Cardiac fibroblast (primary cell): ENCODE measurements at places on chromosomes 4 and X.
A peak's percentile ranks its signal among the peaks of the same experiment; 100 is the strongest.

- DNase-seq = no peak
Measured at GRCh38 chrX:153865685-153866084, 20.3 kb downstream of the L1CAM start.

- no peak for DNase-seq
Measured at GRCh38 chr4:89140168-89140759, 28.9 kb downstream of the TIGD2 start.

DNA sequence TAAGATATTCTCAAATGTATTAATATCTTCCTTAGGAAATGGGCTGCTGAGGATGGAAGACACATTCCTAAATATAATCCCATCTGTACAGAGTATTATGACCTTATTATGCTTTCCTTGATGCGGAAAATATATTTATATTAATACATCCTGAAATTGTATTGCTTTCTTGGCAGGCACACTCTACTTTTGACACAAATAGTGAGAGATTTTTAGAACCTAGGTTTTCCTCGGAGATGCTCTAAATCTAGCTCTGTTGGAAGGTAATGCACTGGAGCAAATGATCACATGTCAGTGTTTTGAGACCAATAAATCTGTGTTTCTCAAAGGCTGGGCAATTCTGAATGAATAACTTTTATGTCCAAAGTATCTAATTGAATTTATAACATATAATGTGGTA is 94.3 kb upstream of the MAGEC2 start:
- DNase-seq = no peak

GRCh38 chr4:87458913-87459312 is 36.5 kb downstream of the NUDT9 start:
- DNase-seq = no peak

GRCh38 chr4:138845054-138845453 is 170.5 kb upstream of the NOCT start:
- DNase-seq = no peak

- DNase-seq = no peak
Measured at GRCh38 chr4:84235126-84235944, 263.8 kb downstream of the NKX6-1 start.

DNA sequence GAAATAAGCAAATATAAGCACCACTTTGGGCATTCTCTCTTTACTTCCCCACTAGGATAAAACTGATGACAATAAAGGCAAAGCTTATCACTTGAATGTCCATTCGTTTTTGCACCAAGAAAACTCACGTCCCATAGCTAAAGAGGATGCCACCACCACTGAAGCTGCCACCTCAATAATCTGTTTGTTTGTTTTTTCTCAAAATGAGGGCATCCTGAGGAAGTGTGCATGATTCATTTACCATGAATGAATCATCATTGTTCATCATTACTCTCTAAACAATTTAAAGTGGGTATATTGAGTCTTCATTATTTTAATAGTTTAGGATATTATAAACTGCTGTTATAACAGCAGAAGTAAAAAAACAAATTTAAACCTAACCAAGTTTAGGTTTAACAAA is 168.2 kb downstream of the DCTD start:
- no peak for DNase-seq

GRCh38 chr4:1862055-1862911 is 6.3 kb upstream of the LETM1 start:
- no peak for DNase-seq

- peak; percentile 15 for DNase-seq
Measured at GRCh38 chr4:103012551-103012950, 7.0 kb downstream of the SLC9B1 start.

DNA sequence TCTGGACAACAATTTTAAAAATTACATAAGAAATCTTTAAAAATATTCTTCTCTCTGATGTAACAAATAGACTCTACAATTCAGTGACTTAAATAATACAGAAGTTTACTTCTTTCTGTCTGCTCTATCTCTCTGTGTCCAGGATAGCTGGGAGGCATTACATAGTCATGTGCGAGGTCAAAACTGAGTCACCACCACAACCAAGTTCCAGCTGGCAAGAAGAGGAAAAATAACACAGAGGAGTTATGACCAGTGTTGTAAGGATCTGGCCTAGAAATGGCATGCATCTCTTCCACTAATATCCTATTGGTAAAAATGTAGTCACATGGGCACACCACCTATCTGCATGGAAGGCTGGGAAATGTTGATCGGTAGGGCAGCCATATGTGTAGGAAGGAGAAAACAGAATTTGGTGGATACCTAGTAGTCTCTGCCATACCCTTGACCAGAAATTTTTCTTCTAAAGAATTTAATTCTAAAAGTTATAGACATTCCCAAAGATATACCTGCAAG is 39.4 kb upstream of the WDFY3 start:
- DNase-seq = peak; percentile 89

GRCh38 chr4:124839786-124840390 is 127.4 kb upstream of the ANKRD50 start:
- DNase-seq = no peak

DNA sequence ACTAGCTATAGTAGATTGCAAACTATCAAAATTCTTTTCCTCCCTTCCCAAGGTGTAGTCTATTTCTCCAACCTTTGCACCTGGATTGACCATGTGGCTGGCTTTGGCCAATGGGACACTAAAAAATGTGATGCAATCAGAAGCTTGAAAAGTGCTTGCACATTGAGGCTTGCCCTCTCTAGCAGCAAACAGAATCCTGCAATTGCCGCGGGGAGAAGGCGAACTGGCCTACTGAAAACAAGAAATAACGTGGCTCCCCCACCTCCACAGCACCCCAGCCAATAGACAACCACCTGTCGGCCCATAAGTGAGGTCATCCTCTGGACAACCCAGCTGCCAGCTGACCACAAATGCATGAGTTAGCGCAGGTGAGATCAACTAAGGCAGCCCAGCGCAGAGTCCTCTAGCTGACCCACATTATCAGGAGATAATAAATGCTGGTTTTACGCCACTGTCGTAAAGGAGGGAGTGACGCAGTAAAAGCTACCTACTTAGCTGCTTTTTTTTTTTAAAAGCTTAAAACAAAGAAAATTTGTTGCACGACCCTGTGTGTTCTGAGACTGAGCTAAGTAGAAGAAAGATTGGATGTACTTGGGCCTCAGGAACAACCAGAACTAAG is 95.2 kb downstream of the GK start:
- no peak for DNase-seq

GRCh38 chrX:36978886-36979285 is 29.3 kb upstream of the FAM47C start:
- DNase-seq = no peak

DNA sequence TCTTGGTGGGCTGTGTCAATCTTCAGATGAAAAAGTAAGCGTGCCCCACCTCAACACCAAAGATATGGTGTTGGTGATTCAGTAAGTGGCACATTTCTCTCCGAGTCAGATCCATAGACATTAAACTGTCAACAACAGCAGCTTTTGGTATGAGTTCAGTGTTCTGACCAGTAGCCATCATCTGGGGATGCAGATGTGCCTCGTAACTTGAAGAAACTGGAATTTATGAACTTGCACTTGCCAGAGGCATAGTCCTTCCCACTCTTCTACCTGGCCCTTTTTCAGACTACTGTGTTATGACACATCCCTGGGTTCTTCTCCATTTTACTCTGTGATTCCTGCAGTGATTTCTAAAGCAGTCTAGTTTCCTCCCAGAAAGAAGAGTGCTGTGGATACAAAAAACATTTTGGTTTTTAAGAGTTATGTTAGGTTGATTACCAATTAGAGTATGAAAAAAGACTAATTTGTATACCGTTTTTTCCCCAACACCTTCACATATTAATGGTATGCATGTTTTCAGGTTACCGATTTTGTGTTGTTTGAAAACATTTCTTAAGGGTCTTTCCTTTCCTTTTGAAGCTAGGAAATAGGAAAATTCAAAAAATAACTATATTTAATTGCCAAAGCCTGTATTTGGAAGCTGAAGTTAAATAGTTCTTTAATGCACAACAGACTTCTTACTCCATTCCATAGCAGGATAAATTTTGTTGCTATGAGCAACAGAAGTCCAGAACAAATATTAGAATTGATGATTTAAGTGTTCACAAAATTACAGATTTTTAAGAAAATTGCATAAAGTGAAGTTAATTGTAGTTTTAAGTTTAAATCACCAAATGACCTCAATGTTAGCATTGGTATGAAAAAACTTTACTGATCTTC is 39.3 kb downstream of the NUDT6 start:
- DNase-seq = no peak

DNA sequence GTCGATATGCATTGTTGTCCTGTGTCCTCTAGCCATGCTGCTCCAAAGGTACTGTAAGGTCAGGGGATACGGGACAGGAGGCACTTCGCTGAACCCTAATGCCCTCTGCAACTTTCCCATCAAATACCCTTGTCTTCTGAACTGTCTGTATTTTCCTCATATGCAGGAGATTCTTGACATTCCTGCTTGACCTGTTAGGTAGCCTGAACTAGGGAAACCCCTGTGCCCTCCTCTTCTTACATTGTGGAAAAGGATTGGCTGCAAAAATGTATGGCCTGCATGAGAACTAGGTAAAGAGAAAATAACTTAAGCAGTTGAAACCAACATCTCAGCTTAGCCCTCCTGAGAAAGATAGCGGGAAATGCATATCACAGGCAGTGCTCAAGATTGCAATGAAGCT is 11.4 kb downstream of the RTL8B start:
- no peak for DNase-seq

- peak; percentile 8 for DNase-seq
Measured at GRCh38 chr4:41939016-41939626, 3.9 kb downstream of the TMEM33 start.

DNA sequence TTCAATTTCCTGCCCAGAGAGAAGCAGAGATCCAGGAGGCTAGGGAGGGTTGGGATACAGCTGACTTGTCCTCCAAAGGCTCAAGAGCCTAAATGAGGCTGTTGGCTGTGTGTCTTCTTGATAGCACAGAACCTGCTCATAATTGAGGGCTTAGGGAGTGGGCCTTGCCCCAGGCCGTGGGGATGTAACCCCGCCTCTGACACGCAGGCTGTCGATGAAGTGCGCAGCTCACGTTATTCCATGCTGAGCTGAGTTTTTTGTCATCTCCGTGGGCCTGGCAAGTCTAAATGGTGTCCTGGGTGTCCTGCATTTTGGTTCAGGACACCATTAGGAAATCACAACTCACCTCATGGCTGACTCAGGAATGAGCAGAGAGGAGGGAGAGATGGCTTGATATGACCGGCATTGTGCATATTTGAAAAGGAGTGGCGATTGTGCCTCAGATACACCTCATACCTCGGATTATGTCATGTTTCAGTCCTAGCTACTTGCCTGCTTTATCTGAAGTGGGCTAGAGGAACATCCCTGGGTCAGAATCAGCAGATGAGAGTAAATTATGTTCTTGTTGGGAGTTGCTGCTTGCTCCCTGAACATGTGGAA is 43.7 kb downstream of the FHDC1 start:
- no peak for DNase-seq

- no peak for DNase-seq
Measured at GRCh38 chrX:34557733-34558132, 99.4 kb downstream of the TMEM47 start.

GRCh38 chr4:112410364-112410763 is 105.6 kb downstream of the NEUROG2 start:
- DNase-seq = no peak

- DNase-seq = no peak
Measured at GRCh38 chr4:141021397-141022110, 111.7 kb downstream of the RNF150 start.

- DNase-seq = peak; percentile 65
Measured at GRCh38 chrX:71541210-71542022, 8.5 kb downstream of the OGT start.

- DNase-seq = peak; percentile 7
Measured at GRCh38 chr4:111542056-111542455, 603.2 kb upstream of the FAM241A start.

GRCh38 chr4:118953276-118953675 is 64.6 kb downstream of the SYNPO2 start:
- DNase-seq = no peak

- DNase-seq = peak; percentile 0
Measured at GRCh38 chrX:112043997-112044396, 38.6 kb downstream of the TRPC5 start.

- DNase-seq = no peak
Measured at GRCh38 chr4:183601381-183601780, 57.6 kb downstream of the RWDD4 start.

GRCh38 chrX:130772105-130772775 is 130.8 kb downstream of the ENOX2 start:
- peak; percentile 59 for DNase-seq

GRCh38 chr4:53924333-53925049 is 139.9 kb downstream of the CHIC2 start:
- DNase-seq = no peak

DNA sequence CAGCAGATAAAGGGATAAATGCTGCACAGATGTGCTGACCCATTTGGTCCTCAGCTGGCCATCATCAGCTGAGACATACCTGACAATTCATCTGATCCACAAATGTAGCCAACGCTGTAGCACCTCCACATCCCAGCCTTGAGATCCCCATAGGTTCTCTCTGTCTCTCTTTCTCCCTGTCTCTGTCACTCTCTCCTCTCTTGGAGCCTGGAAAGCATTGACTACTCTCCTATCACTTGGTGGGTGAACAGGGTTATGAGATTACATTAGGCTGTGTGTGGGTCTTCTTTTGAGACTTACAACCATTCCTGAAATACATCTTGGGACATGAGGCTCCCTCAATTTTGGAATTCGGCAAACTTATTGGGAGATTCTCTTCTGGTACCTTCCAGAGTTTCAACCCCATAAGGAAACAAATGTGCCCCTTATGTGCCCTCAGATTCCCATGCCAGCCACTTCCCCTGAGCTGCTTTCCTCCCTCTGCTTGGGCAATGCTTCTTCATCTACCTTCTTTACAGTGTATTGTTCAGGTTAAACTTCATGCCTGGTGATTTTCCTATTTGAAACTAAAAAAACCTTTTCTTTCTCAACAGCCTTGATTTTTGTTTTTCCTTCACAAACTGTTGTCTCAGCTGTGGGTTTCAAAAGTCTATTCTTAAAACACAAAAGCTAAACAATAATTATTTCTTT is 29.1 kb upstream of the FGF2 start:
- no peak for DNase-seq

GRCh38 chr4:42871671-42872290 is 20.7 kb upstream of the GRXCR1 start:
- no peak for DNase-seq

DNA sequence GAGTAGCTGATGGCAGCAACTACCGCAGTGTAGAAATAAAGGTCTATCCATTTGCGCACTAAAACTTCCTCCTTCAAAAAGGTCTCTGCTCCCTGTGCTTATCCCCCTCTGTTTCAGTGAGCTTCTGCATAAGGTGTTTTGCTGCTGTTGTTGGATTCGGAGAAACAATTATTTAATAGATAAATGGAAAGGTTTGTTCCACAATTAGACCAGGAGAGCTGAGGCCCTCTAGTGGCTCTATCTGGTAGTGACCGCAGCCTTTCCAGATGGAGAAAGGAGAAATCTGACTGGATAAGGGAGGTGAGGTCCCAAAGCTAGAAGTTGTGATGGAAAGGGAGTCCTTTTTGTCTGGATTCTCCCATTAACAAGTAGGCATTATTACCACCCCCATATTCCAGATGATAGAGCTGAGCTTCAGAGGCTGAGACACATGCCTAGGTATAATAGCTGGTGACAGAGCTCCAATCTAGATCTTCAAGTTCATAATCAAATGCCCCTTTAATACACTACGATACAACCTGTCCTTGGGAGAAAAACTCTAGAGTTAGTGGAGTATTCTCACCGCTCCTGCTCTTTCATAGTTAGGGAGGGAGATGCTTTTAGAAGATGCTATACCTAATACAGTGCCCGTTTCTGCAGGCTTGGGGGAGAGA is 5.1 kb upstream of the GABRQ start:
- peak; percentile 54 for DNase-seq

- DNase-seq = no peak
Measured at GRCh38 chr4:118587116-118587831, 97.9 kb upstream of the METTL14 start.
